ENCODE measurements at places on chromosomes 2 and 18. TPM values are rescaled to one million over a fixed set of nuclear protein-coding genes. Genes with fewer than 3 reads are reported as not detected.

DNA sequence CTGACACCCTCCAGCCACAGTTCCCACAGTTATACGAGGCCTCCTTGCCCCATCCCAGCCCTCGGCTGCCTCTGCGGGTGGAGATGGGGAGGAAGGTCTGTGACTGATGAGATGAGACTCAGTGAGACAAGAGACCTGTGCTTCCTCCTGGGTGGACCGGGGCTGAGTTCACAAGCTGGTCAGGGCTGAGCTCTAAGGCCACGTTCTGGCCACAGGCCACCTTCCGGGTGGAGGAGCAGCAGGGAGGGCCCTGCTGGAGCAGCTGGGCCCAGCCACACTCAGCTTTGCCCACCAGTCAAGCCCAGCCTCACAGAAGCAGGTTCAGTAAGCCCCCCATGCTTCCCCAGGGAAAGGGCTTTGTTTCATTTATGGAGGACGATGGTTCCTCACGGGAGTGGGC is 214.7 kb downstream of the ANKRD30B start:
- H3K4me1 ChIP-seq, result no peaks in the 10 kb centered on the region
- no peak overlapping the region for H3K4me3 ChIP-seq
- no peaks in the 10 kb centered on the region for H3K27me3 ChIP-seq

The ATP6V1C2 gene
- 0.55 TPM for total RNA-seq

GRCh38 chr2:40353231-40353630 is 98.7 kb downstream of the SLC8A1 start:
- H3K36me3 ChIP-seq, result no peaks in the 10 kb centered on the region
- DNase-seq, result no peak
- H3K4me1 ChIP-seq, result peaks cover 25% of the 10 kb centered on the region
- no peaks in the 10 kb centered on the region for H3K27me3 ChIP-seq
- peak overlapping the region; percentile 77 for H3K27ac ChIP-seq

The PLA2R1 gene
- 3.7 TPM for total RNA-seq

The KRTCAP3 gene
- 37.9 TPM for total RNA-seq

- no peaks in the 10 kb centered on the region for H3K27me3 ChIP-seq
- no peak for DNase-seq
- no peaks in the 10 kb centered on the region for H3K36me3 ChIP-seq
- H3K4me1 ChIP-seq, result peaks cover 4% of the 10 kb centered on the region
Measured at GRCh38 chr2:98872526-98872925, 63.5 kb downstream of the CRACDL start.

DNA sequence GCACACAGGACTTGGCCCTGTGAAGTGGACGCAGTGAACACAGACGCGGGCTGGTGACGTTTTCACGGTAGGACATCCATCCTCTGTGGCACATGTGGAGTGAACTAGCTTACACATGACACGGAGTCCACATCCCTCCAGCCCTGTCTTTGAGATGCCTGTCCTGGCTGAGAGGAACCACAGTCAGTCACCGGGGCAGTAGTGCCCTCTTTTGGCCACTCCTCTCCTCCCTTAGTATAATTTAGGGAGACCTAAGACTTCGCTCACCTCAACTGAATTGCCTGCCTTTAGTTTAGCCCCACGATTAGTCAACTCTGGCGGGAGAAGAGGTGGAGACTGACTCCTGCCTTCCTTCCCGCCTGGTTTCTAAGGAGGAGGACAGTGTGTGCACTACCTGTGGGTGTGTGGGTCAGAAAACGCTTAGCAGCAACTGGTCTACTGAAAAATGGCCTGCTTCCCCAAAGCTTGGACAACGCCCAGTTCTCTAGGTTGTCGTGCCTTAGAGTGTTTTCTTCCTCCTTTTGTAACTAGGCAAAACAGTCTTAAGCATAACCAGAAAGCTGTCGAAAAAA is 70.6 kb downstream of the MBP start:
- H3K4me3 ChIP-seq, result no peak overlapping the region
- DNase-seq, result no peak
- no peaks in the 10 kb centered on the region for H3K27me3 ChIP-seq
- peak overlapping the region; percentile 85 for H3K27ac ChIP-seq
- H3K36me3 ChIP-seq, result no peaks in the 10 kb centered on the region
- H3K4me1 ChIP-seq, result peaks cover 4% of the 10 kb centered on the region

- H3K27me3 ChIP-seq, result no peaks in the 10 kb centered on the region
- H3K36me3 ChIP-seq, result no peaks in the 10 kb centered on the region
- no peak for DNase-seq
- H3K4me1 ChIP-seq, result peaks cover 4% of the 10 kb centered on the region
- H3K27ac ChIP-seq, result no peak overlapping the region
- H3K4me3 ChIP-seq, result no peak overlapping the region
Measured at GRCh38 chr2:152456262-152456661, 121.3 kb downstream of the FMNL2 start.

The SCN9A gene
- total RNA-seq, result 46.4 TPM

DNA sequence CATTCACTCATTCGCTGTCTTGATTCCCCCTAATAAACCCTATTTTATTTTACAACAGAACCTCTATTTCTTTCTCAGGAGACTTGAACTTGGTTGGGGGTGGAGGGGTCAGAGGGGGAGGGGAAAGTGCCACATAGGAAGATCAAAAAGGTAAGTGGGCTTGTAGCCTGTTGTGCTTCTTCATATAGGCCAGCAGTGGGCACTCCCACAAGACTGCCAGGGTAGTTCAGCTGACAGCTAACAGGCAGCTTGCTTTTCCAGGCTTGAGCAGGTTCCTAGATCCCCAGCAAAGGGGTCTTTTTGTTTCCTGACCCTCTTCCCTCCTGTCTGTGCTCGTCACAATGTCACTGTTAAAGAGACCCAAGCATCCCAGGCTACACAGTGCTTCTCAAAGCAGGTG is 829 bp upstream of the KIAA2012 start:
- no peak overlapping the region for H3K27ac ChIP-seq
- no peak overlapping the region for H3K4me3 ChIP-seq
- no peaks in the 10 kb centered on the region for H3K27me3 ChIP-seq
- no peaks in the 10 kb centered on the region for H3K4me1 ChIP-seq
- H3K36me3 ChIP-seq, result no peaks in the 10 kb centered on the region
- no peak for DNase-seq

The PARD3B gene
- 31.8 TPM for total RNA-seq

DNA sequence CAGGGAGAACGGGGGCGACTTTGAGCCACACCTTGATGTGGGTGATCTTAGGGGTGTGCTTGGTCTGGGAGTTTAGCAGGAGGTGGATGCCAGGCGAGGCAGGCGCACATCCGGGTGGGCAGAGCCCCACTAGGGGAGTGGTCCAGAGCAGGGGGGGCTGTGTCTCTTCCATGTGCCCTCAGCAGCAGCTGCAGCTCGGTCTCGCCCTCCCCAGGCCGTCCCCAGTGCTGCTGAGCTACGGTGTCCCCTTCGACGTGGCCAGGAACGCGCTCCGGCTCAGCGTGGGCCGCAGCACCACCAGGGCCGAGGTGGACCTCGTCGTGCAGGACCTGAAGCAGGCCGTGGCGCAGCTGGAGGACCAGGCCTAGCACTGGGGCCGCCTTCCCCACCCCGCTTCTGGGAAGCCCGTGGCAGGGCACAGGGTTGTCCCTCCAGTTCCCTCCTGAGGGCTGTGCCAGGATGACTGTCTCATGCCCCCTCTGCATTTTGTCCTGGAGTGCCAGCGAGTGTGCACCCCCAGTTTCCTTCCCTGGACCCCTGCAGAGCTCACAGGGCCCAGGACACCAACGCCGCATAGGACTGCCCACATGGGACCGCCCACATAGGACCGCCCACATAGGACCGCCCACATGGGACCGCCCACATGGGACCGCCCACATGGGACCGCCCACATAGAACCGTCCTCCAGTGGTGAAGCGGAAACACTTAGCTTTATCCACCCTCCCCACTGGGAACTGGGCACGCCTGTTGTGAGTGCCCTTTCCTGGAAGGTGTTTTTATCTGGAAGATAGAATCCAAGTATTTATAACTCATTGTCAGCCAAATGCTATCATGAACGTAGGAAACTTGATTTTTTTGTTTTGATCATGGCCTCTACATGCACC is 1.9 kb upstream of the ESPNL start:
- H3K4me3 ChIP-seq, result no peak overlapping the region
- H3K36me3 ChIP-seq, result no peaks in the 10 kb centered on the region

DNA sequence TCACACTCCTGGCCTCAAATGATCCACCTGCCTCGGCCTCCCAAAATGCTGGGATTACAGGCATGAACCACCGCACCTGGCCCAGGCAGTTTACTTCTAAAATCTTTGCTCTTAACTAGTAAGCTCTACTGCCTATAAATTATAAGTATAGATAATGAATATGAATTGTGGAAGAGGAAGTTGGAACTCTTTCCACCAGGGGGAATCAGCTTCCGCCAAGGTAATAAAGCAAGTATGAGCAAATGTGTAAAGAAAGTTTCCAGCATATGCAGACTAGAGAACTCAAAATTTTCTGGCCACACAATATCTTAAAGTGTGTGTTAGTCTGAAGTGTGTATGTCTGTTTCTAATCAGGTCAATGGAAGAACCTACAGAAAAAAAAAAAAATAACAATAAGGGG is 68.1 kb downstream of the RMDN2 start:
- no peak overlapping the region for H3K4me3 ChIP-seq
- H3K27me3 ChIP-seq, result no peaks in the 10 kb centered on the region
- H3K36me3 ChIP-seq, result peaks cover 3% of the 10 kb centered on the region
- H3K27ac ChIP-seq, result no peak overlapping the region
- no peaks in the 10 kb centered on the region for H3K4me1 ChIP-seq
- DNase-seq, result no peak

The UCN gene
- total RNA-seq, result 0.34 TPM

- H3K27me3 ChIP-seq, result no peaks in the 10 kb centered on the region
- H3K27ac ChIP-seq, result no peak overlapping the region
- no peaks in the 10 kb centered on the region for H3K4me1 ChIP-seq
- no peak overlapping the region for H3K4me3 ChIP-seq
Measured at GRCh38 chr18:52323802-52324201, 16.2 kb upstream of the DCC start.

DNA sequence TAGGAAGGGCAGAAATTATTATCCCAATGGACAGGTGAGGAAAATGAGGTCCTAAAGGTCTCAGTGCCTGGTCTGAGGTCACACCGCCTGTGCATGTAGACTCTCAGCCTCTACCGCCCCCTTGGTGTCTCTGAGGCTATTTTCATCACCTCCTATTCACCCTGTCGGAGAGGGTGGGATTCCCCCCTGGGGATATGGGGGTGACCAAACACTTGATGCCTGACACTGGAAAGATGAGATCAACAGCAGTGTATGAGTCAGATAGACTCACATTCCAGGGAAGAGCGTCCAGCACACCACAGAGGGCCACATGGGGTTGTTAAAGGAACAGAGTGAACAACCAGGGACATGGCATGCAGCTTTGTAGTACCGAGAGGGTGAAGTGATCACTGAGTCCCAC is 199.7 kb downstream of the SMAD2 start:
- no peak overlapping the region for H3K4me3 ChIP-seq
- H3K27ac ChIP-seq, result no peak overlapping the region
- no peak for DNase-seq
- H3K36me3 ChIP-seq, result no peaks in the 10 kb centered on the region
- H3K27me3 ChIP-seq, result peaks cover 6% of the 10 kb centered on the region

DNA sequence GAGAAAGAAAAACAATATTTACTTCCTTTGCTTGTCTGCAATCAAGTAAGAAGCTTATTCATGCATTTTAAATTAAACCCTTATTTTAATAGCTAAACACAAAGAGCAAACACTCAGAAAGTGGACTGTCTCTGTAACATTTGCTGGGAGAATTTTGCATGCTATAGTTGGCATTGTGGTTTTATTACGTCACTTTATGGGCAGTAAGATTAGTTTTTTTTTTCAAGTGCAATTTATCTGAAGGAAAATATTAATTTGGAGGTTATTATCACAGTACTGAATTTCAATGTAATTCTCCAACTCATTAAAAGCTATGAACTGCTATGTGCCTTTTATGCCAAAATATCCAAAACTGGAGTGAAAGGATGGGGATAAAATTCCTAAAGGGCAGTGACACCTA is 103.3 kb downstream of the TMEFF2 start:
- no peaks in the 10 kb centered on the region for H3K4me1 ChIP-seq
- no peaks in the 10 kb centered on the region for H3K27me3 ChIP-seq
- no peak for DNase-seq
- no peak overlapping the region for H3K4me3 ChIP-seq
- no peak overlapping the region for H3K27ac ChIP-seq
- H3K36me3 ChIP-seq, result no peaks in the 10 kb centered on the region

DNA sequence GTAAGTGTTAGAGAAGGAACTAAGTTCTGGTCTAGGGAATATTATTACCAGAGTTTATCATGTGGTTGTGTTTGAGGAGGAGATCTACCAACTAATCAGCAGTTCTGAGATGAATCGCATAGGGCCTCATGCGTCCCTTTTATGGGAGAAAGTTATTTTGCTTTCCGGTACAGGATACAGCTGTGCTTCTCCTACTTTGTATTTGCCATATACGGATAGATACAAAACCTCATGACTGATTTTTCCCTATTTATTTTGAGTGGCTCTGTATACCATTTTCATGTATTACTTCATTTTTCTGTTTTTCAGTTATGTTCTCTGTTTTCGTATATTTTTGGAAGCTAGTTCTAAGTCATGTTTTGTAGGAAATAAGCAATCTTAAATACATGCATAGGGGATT is 66.8 kb downstream of the ACSL3 start:
- peaks cover 27% of the 10 kb centered on the region for H3K36me3 ChIP-seq
- no peaks in the 10 kb centered on the region for H3K4me1 ChIP-seq
- no peak overlapping the region for H3K27ac ChIP-seq
- H3K4me3 ChIP-seq, result no peak overlapping the region
- no peak for DNase-seq
- H3K27me3 ChIP-seq, result no peaks in the 10 kb centered on the region

The MAL gene
- 1.3 TPM for total RNA-seq

The HRH4 gene
- total RNA-seq, result 0.54 TPM

GRCh38 chr2:231348704-231349373 is 46.7 kb upstream of the B3GNT7 start:
- H3K36me3 ChIP-seq, result peaks cover 2% of the 10 kb centered on the region
- peaks cover 1% of the 10 kb centered on the region for H3K4me1 ChIP-seq

The RAPGEF4 gene
- 9.5 TPM for total RNA-seq

DNA sequence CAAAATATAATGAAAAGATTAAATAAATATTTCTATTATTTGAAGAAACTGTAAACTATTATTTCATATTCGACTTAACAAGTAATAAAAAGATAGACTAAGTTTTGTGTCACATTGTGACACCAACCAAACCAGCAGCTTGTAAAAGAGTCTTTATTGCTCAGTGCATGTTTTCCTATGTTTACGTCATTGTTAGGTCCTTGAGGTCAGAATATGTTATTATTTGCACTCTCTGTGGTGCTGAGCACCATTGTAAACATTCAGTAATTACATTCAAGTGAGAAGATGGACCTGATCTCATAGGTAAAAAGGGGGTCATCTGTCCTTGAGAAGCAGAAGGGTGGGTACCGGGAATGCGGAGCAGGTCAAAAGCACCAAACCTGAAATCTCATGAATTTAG is 1999.1 kb upstream of the CELF4 start:
- no peak overlapping the region for H3K4me3 ChIP-seq
- H3K4me1 ChIP-seq, result peaks cover 2% of the 10 kb centered on the region
- no peak for DNase-seq
- H3K27me3 ChIP-seq, result no peaks in the 10 kb centered on the region
- H3K36me3 ChIP-seq, result no peaks in the 10 kb centered on the region

The KCNE4 gene
- total RNA-seq, result 1.2 TPM

The FAM168B gene
- 79.7 TPM for total RNA-seq

- H3K27ac ChIP-seq, result no peak overlapping the region
- H3K4me3 ChIP-seq, result no peak overlapping the region
- no peaks in the 10 kb centered on the region for H3K4me1 ChIP-seq
- H3K36me3 ChIP-seq, result no peaks in the 10 kb centered on the region
- DNase-seq, result no peak
Measured at GRCh38 chr2:165348441-165348840, 109.2 kb downstream of the SCN2A start.

Data from lung (tissue), 17 donors.